Activated CD4-positive, alpha-beta T cell treated with anti-CD3 and anti-CD28 coated beads for 36 hours (primary cell): ENCODE measurements at places on chromosomes 1 and 21.

DNA sequence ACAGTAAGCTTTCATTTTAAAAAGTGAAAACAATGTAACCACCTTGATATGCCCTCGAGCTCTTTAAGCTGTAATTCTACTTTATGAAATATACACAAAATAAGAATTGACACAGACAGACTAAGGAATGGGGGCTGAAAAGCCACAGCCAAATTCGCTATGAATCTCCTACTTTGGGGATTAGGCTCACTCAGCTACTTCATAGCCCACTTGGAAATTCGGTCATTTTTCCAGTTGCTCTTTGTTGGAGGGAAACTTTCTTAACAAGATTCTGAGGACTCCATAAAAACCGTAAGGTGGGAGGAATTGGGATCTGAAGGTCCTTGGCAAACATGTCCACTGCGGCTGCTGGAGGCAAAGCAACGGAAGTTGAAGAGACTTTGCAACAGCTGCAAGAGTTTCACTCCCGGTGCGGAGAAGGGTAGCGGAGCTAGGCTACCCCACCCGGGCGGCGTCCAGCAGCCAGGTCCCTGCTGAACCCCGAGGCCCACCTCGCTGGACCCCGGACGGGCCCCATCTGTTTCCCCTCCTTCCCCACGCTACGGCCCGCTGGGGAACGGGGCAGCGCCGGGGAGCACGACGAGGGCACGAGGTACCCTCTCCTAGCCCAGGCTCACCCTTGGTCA, 634 bp downstream of the MYCBP start:
- peak; percentile 57 for DNase-seq

GRCh38 chr1:184563308-184563707, 176.5 kb downstream of the C1orf21 start:
- DNase-seq: no peak

- peak; percentile 56 for DNase-seq
Observed at GRCh38 chr1:25148673-25149300, 83.5 kb downstream of the SYF2 start.

DNA sequence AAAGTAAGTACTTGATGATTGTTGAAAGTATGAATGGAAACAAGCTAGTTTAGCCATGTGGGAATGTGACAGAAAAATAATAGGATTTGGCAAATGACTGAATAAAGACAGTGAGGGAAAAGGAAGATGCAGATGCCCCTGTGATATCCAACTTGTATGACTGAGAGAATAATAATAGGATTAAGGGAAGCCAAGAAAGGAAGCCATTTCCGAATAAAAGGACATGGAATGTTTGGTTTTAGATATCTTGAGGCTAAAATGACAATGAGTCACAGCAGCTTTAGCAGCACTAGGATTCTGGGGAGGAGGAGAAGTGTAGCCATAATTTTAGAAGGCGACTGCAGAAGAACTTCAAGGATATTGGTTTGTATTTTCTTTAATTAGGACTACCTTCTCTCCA, 109.2 kb downstream of the TTLL7 start:
- no peak for DNase-seq

DNA sequence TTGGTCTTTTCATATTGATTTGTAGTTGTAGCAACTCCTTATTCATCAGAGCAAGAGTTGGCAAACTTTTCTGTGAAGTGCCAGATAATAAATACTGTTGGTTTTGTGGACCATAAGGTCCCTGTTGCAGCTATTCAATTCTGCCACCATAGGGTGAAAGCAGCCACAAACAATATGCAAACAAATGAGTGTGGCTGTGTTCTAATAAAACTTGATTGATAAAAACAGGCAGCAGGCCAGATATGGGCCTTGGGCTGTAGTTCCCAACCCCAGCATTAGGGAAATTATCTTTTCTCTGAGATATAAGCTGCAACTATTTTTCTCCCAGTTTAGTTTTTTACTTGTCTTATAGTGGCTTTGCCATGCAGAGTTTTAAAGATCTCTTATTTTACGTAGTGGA, 469.2 kb downstream of the SMYD3 start:
- no peak for DNase-seq

- DNase-seq: no peak
Observed at GRCh38 chr1:27773826-27774445, 917 bp downstream of the STX12 start.

DNA sequence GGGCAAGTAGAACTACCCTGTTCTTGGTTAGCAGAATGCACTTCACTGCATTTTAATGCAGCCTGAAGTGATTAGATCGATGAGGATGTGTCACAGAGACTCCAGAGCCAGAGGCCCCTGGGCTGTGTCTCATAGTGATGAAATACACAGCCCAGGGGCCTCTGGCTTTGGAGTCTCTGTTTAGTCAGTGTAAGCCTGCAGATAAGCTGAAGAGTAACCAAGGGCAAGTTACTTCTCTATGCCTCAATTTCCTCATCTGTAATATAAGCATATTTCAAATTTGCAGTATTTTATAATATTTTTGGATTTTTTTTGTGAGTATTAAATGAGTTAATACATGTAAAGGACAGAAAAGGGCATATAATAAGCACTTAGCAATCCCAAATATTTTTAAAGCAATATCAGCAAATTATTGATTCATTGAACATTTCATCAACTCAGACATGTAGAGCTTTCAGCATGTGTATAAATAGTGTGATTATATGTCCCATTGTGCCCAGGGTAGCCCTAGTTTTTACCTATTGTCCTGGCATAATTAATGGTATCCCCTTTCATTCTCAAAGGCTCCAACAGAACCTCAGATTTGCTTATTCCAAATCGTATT, 23.6 kb upstream of the APOBEC4 start:
- DNase-seq: no peak

GRCh38 chr1:1132042-1132950, 16.4 kb upstream of the C1orf159 start:
- no peak for DNase-seq

DNA sequence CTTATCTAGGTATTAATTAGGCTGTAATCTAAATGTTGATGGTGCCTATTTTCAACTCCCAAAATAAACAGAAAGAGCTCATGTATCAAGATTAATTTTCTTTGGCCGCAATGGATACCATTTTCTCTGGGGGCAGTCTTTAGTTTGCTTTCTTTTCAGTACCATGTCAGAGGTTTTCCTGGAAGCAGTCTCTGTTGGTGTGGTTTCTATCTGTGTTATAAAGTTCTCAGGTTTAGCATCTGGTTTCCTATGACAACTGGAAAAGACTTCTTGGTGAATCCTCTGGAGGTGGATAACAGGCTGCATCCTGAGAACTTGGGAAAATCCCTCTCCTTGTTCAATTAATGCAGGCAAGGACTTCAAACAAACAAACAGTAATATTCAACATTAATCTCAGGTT, 38.7 kb upstream of the BATF3 start:
- DNase-seq: no peak

DNA sequence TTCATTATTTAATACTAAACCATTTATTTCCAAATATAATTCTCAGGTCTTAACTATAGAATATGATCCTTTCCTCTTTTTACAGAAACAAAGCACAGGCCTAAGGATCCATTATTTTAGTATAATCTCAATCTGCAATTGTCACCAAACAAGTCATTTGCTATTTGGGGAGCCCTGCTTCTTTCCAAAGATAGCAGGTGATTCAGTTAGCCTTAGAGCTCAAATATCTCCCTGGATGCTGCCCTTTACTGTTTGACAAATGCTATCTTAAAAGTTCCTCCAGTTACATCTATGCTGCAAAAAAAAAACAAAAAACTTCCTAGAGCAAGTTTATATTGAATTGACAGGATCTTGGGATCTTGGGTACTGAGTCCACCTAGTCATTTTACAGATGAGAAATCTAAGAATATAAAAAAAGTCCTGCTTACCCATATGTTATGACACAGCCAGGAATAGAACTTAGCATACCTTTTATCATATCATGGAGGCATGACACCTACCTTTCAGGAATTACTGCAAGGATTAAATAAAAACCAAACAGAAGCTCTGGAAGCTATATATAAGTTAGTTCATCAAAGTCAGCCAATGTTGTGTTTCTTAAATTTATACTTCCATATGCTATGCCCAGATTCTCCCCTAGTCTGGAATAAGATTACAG, 9.2 kb downstream of the SERBP1 start:
- no peak for DNase-seq

- DNase-seq: no peak
Observed at GRCh38 chr1:63612564-63612963, 19.4 kb downstream of the PGM1 start.

GRCh38 chr1:10677491-10678391, 118.7 kb downstream of the CASZ1 start:
- DNase-seq: no peak

- DNase-seq: no peak
Observed at GRCh38 chr1:29967261-29967660, 730.9 kb downstream of the PTPRU start.
